T-helper 9 cell (primary cell): ENCODE measurements at places on chromosomes 4 and X.
A peak's percentile ranks its signal among the peaks of the same experiment; 100 is the strongest.

DNA sequence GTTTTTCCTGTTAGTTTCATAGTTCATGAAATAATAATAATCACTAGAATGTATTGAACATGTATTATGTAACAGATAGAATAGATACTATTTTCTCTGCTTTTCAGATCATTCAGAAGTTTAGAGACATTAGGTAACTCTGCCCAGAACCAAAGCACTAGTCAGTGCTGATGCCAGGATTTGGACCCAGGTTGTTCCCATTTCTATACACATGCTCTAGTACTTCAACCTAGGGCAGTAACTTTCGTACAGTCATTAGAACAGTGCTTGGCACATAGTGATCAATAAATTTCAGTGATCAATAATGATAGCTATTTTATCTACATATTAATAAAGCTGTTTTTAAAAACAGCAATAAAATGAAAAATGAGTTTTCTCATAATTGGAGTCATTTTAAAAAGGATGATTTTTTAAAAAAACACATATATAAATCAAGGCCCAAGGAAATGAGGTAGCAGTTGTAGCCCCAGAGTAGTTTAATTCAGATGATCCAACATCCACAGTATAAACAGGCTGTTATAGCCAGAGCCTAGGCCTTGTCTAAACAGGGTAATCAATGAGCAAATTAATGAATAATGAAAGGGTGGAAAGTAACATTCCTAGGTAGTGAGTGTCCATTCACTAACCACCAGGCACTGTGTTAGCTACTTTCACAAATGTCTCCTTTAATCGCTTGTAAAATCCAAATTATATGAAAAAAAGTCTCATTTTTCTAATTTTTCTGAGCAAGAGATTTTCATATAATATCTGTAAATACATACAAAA is 25.6 kb downstream of the TXK start:
- no peak for DNase-seq

DNA sequence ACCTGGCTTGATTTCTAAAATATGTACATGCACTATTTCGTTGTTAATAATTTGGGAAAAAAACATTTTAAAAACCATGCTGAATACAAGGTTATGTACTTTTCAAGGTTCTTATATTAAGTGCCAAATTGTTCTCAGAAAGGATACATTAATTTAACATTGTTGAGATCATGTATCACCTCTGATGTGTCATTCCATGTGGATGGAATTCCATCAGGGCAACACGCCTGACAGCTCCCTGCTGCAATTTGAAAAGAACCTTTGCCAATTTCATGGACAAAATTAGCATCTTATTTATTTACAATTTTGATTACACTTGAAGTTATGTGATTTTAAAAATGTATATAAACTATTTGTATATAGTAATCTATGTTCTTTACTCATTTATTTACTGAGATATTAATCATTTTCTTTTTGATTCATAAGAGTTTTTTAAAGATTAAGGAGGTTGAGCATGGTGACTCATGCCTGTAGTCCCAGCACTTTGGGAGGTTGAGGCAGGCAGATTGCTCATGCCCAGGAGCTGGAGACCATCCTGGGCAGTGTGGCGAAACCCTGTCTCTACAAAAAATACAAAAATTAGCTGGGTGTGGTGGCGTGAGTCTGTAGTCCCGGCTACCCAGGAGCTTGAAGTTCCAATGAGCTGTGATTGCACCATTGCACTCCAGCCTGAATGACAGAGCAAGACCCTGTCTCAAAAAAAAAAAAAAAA is 142.8 kb downstream of the ENPP6 start:
- DNase-seq = no peak

GRCh38 chrX:39196192-39197102 is 395.2 kb downstream of the MID1IP1 start:
- DNase-seq = no peak

- DNase-seq = no peak
These were observed 217.6 kb downstream of the ZNF674 start for GRCh38 chrX:46327566-46328115.

- DNase-seq = no peak
These were observed 143.9 kb downstream of the RPS6KA6 start for GRCh38 chrX:84044051-84044450.

DNA sequence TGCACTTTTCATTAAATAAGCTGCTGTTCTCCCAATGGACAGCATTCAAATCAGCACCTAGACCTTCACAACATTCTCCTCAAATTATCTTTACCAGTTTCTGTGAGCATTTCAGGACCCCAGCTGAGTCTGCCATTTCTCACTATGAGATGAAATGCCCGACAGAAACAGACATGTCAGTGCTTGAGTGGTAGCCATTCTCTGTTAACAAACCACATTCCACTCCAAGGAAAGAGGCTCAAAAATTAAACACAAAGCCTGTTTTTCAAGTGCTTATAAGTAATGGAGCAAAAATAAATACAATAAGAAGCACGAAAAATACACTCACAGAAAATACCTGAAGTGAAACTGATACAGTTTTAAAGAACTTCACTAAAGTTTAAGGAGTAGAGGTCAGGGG is 320.2 kb upstream of the PRPS2 start:
- no peak for DNase-seq

DNA sequence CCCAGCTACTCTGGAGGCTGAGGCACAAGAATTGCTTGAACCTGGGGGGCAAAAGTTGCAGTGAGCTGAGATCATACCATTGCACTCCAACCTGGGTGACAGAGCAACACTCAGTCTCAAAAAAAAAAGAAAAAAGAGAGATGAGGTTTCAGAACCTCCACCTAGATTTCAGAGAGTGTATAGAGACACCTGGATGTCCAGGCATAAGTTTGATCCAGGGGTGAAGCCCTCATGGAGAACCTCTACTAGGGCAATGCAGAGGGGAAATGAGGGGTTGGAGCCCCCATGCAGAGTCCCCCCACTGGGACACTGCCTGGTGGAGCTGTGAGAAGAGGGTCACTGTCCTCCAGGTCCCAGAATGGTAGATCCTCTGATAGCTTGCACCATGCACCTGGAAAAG is 92.8 kb upstream of the HSD17B10 start:
- DNase-seq = no peak

DNA sequence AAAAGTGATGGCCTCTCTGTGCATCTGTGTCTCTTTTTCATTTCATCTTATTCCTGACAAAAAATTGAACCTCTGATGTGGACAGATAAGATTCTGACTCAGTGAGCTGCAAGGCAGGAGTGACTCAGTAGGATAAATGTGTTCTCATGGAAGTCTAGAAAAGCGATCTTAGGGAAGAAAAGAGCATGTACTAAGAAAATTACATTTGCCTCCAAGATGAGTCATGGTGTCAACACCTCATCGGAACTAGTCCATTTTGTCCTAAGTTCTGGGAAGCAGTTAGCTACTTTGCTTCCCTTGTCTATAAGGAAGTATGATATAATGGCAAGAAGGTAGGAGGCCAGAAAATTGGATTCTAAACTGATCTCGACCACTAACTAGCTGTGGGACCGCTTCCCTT is 83.5 kb upstream of the AFF2 start:
- DNase-seq = no peak

DNA sequence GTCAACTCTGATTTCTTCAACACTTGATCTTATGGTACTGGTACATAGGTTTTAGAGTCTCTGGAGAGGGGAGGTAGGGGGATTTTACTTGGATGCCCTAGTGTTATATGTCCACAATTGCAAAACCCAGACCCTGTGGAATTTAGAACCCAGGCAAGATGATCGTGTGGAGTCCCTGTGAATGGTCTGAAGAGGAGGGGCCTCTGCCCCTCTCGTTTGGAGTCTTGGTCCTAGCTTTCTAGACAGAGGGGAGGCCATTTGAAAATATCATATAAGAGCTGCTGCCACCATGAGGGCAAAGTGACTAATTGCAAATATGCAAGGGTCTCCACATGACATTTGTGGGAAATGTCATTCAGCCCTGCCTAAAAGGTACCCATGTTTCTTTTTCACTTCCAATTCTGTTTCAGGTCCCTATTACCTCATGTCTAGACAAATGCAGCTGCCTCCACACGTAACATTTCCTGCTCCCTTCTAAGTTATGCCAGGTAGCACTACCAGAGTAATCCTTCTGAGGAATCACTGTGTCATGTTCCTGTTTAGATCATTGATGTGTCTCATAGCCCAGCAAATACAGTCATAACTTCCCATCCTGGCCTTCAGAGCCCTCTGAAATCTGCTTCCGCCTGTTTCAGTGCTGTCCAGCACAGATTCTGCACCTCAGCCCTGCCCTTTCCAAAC is 126.8 kb downstream of the KLHL8 start:
- no peak for DNase-seq

GRCh38 chrX:134324359-134324758 is 87.4 kb downstream of the CCDC160 start:
- no peak for DNase-seq

DNA sequence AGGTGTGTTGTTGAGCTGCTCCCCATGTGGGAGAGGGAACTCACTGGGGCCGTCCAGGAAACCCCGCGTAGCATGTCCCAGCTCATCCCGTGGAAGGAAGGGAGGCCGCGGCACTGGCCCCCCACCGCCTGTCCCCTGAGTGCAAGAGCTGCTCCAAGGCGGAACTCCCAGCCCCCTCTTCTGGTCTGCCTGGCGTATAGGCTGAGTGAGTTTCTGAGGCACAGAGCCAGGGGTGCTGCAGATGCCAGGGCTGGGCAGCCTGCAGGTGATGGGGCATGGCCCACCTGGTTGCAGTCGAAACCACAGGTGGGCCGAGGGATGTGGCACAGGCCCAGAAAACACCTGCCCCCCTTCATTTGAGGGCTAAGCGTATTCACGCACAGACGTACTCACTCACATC is 49.6 kb downstream of the ABLIM2 start:
- no peak for DNase-seq

GRCh38 chr4:40196724-40197281 is at the start of gene RHOH:
RHOH (plus strand) TSS chr4:40197031; CDS start chr4:40243387, 46,356 bp downstream.
- peak; percentile 61 for DNase-seq

DNA sequence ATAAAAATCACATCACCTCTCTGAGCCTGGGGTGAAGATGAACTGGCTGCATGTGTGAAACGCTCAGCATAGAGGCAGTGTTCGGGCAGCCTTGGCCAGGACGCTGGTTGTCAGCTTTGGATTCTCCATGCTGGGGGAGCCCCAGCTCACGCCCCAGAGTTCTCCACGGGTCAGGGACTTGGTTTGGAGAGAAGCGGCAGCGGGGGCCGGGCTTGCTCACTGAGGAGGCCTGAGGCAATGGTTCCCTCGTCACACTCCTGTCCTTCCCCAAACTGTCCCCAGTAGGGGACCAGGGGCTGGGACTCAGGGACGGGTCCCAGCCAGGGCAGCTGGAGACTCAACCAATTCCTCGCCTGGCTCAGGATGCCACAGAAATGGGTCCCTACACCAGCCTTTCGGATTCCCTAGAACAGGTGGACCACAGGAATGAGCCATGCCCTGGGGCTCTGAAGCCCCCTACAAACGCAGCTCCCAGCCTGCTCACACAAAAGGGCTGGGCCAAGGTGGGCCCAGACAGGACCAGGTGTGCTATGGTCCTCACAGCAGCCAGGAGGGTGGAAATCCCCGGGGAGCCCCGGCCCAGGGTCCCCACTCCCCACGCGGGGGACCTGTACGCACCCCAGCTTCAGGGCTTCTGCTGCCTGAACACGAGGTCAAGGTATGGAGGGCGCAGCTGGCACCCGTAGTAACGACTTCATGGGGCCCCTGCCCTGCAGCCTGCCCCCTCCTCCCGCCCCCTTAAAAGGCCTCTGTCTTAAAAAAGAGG is 1.4 kb downstream of the MXD4 start:
- DNase-seq = no peak

- no peak for DNase-seq
These were observed 551 bp downstream of the NPNT start for GRCh38 chr4:105895583-105896460.

- peak; percentile 23 for DNase-seq
These were observed 14.7 kb downstream of the FGFRL1 start for GRCh38 chr4:1026115-1026514.

DNA sequence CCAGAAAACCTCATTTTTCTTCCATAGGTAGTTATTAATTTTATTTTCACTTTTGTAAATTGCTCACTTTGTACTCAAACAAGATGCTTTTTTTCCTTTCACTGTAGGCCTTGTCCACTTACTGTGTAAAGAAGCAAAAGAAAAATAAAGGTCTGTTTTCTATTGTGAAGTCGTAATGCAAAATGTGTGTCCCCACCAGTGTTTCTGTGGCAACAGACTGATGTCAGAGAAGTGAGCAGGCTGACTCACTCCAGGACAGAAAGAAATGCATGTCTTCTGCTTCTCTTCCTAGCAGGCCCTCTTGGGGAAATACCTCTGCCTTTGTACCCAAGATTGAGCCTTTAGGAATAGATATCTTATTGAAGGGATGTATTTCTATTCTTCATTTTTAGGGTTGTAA is 30.3 kb downstream of the INPP4B start:
- no peak for DNase-seq

GRCh38 chr4:107666134-107666533 is 53.9 kb downstream of the PAPSS1 start:
- no peak for DNase-seq

GRCh38 chr4:87306056-87306455 is 16.6 kb downstream of the HSD17B13 start:
- DNase-seq = no peak

DNA sequence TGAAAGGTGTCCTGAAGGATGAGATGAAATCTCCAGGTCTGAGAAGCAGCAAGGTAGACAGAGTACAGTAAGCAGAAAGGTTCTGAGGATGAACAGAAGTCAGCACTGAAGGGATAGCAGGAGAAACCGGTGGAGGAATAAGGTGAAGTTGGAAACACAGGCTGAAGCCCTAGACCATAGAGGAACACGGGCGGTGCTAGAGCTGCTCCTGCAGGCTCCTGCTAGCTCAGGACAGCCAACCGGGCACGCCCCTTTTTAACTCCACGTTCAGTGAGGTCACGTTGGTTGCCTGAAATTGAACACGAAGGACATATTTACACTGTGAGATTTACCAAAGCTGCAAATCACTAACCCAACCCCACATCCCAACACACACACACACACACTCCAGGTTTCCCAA is 1886.4 kb upstream of the AGA start:
- DNase-seq = no peak

DNA sequence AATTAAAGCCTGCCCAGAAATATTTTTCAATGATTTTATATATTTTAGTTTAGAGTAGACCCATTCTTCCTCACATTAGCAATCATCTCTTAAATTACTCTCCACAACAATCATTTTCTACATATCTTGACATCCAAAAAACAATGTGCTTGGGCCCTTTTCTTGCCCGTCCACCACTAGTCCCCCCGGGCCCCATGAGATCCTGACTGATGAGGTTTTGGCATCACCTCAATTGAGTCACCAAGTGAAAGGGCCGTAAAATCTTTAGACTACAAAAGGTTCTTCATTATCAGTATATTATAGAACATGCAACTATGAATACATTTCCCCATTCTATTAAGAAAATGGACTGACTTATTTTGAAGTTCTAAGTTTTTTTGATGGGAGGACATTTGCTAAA is 4.0 kb upstream of the CDKL2 start:
- no peak for DNase-seq

DNA sequence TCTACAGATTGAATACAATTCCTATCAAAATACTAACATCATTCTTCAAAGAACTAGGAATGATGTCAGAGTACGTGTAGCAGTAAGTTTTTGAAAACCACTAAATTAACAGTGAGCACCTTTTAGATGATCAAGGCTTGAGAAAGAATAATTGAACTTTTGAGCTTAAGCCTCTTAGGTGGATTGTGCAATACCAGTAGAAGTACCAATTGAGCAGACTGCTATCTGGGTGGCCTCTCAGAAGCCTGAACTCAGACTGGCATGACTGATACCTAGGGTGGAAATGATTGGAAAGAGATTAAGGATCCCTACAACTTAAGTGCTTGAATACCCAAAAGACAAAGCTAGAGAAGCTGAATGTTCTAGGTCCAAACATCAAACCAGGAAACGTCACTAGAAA is 200.3 kb upstream of the GALNTL6 start:
- no peak for DNase-seq
